GM12878 (cell line): ENCODE measurements at places on chromosomes 1 and 21.

DNA sequence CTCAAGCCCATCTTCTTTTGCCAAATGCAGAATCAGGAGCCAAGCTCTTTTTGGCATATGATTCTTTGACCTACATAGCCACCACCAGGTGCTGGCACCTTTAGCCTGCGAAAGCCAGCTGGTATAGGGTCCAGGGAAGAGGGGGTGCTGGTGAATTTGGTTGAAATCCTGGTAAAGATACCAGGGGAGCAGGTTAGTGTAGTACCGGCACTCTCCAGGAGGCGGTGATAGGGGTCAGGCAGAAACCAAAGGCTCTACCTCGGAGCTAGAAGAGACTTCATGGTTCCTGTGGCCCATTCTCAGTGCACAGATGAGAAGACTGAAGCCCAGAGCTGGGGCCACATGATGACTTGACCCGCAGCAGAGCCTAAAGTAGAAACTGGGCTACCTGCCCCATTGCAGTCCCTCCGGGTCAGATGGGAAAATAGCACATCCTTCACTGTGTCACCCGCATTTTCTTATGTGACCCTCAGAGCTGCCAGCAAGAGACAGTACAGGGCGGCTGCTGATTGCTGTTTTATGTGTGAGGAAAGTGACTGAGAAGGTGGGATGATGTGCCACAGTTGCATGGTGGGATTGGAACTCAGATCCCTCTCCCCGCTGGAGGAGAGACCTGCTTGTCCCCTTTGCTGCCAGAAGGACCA lies 36.0 kb upstream of the IL19 start:
- no peak overlapping the region; the same call in 1 of the 2 replicates for H3K27ac ChIP-seq
- H3K36me3 ChIP-seq, result peaks cover 33% of the 10 kb centered on the region

- H3K36me3 ChIP-seq, result no peaks in the 10 kb centered on the region
- DNase-seq, result peak; percentile 72
- H3K27ac ChIP-seq, result peak overlapping the region; percentile 92
- no peaks in the 10 kb centered on the region for H3K27me3 ChIP-seq
Measured at GRCh38 chr1:173418107-173418985, 58.8 kb upstream of the PRDX6 start.

DNA sequence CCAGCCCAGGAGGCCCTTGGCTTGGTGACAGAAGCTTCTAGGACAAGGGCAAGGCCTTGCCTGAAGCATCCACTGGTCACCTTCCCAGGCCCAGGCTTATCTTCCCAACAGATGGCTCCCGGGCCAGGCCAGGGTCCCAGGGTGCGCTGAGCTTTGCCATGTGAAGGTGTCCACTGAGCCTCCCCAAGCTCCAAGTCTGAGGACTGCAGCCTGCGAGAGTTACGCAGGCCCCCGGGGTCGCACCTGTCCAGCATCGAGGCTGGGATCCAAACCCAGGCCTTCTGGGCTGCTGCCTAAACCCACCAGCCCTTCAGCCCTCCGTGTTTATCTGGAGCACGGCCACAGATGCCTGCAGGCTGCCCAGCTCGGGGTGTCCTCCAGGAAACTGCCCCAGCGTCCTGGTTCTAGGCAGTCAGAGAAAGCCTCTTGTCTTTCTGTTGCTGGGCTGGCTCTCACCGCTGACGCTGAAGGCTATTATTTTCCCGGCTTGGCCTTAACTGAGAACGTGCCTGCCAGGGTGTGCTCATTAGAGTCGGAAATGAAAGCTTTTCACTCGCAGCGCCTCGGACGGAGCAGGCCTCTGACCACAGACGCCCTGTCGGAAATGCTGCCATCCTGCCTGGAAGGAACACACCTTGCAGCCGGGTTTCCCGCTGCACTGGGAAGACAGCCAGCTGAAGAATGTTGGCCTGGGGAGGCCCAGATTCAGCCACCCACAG lies 71.4 kb downstream of the MEGF6 start:
- no peak overlapping the region for H3K27ac ChIP-seq
- no peak for DNase-seq
- no peak overlapping the region for H3K4me3 ChIP-seq
- no peaks in the 10 kb centered on the region for H3K36me3 ChIP-seq
- no peaks in the 10 kb centered on the region for H3K27me3 ChIP-seq

- DNase-seq, result no peak
- no peaks in the 10 kb centered on the region for H3K4me1 ChIP-seq
- no peak overlapping the region for H3K4me3 ChIP-seq
- no peaks in the 10 kb centered on the region for H3K27me3 ChIP-seq
- H3K27ac ChIP-seq, result no peak overlapping the region
- no peaks in the 10 kb centered on the region for H3K36me3 ChIP-seq
Measured at GRCh38 chr21:26833460-26833939, 11.7 kb downstream of the ADAMTS1 start.

GRCh38 chr21:42398436-42399028 lies 2.7 kb upstream of the TMPRSS3 start:
- H3K4me3 ChIP-seq, result no peak overlapping the region
- no peak overlapping the region for H3K27ac ChIP-seq
- no peak for DNase-seq

DNA sequence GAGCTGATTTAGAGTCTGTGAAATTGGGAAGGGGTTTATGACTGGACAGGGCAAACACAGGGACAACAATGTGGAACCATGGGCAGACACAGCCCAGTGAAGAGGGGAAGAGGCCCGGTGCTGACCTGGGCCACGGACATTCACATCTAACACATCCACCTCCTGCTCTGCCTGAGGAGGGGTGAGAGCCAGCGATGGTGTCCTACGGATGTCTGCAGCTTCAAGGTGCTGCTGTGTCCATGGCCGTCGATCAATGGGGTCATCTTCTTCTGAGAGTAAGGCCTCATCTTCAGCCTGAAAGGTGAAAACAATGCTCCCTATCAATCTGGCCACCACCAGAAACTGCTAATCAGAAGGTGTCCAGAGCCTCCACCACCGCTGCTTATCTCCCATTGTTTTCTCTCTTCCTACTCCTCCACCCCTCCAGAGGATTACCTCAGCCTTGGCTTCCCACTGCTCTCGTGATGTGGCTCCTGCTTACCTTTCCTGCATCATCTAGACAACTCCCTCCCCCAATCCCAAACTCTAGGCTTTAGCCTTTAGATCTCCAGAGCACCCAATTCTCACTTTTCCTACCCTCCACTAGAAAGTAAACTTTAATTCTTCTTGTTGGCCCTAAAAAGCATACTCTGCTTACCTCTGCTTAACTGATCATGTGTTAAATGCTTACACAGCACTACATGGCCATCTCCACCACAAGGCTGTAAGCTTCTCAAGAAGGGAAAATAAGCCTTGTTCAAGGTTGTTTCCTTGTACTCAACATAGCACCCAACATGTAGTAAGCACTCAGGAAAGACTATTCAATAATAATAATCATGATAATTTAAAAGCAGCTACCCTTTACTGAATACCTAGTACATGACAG lies 24.0 kb upstream of the ADAM30 start:
- H3K4me3 ChIP-seq, result no peak overlapping the region
- no peak for DNase-seq
- H3K27ac ChIP-seq, result no peak overlapping the region
- no peaks in the 10 kb centered on the region for H3K36me3 ChIP-seq
- H3K27me3 ChIP-seq, result no peaks in the 10 kb centered on the region; the same call in 1 of the 2 replicates

DNA sequence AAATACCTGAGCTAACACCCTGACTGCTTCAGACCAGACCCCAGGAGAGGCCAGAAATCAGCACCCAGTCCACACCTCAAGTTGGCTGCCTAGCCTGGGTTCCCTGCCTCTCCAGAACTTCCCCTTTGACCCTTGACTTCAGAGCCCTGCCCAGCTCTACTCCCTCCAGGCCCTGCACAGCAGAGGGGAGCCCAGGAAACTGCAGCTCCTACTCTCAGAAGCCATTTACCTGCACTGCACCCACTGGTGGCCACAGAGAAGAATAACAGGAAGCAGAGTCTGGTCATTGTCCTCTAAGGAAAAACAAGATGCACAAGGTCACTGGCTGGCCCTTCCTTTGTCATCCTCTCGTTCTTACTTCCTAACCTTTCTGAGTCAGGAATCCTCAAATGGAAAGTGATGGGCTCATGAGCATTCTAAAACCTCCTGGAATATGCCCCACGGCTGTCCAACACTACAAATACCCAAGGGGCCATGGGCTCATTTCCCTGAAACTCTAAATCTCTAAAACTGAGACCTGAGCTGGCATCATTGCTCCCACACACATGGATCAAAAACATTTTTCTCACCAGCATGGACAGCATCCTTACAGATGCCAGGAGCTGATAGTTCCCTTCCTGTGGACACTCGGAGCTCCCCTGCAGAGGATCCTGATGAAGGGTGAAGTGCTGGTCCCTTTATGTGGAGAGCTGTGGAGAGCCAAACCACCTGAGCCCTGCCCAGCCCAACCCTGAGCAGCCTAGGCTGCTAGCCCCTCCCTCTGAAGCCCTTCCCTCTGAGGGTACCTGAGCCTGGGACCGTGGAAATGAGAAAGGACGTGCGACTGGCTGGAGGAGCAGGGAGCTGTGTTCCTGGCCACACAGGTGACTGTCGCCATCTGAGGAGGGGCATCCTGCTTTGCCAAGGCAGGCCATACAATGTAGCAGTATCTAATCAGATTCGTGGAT lies at the start of gene ITLN2:
Gene ITLN2 (minus strand): TSS at position 652 of the 947 bp plus-strand sequence. CDS start 68 bp downstream, at position 584.
- peak; percentile 16 for DNase-seq
- H3K36me3 ChIP-seq, result no peaks in the 10 kb centered on the region
- no peaks in the 10 kb centered on the region; the same call in 1 of the 2 replicates for H3K27me3 ChIP-seq
- no peak within 1 kb of the TSS for H3K4me3 ChIP-seq
- no peaks in the 10 kb centered on the region for H3K4me1 ChIP-seq
